ENCODE measurements at places on chromosomes 3 and 15.

DNA sequence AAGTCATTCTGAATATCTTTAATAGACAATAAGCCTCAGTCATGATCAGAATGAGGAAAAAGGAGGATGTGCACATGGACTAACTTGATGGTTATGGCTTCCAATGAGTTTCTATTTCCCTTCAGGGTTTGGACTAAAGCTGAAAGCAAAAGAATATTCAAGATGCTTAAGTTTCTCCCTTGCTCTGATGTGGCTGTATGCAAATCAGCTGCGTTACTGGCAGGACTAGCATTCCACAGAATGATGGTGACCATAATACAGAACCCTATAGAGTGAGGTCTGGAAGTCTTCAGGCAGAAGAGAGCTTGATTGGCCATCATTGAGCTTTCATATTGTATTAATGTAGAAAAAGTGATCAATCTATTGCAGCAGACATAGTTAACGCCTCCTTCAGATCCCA lies 466.0 kb downstream of the NLGN1 start:
- no peak for DNase-seq

DNA sequence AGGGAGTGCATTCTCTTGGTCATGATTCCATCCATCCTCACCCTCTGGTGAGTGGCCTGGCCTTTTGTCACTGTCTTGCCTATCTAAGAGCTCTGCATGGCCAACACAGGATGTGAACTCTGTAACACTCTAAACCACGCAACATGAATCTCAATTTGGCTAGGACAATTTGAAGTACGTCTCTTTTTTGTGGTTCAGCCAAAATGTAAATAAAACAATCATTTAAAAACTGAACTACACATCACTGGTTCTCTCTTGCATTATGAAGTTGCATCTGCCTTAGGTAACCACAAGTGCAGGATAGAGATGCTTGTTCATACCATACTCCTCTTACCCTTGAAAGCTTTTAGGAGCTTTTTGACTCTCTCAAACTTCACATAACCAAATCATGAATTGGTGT lies 27.3 kb downstream of the CCR3 start:
- no peak for DNase-seq

DNA sequence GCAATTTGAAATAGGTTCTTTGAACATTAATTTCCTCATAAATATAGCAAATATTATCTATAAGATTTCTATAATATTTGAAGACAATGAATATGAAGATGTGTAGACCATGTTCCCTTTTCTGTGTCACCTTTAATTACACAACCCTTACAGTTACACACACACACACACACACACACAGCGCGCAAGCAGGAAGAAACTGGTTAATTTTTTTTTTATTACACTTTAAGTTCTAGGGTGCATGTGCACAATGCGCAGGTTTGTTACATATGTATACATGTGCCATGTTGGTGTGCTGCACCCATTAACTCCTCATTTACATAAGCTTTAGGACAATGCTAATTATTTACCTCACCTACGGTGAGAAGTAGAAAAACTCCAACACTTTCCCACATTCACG lies 122.9 kb downstream of the TPRG1 start:
- no peak for DNase-seq

GRCh38 chr3:148748283-148748682 lies 50.6 kb downstream of the AGTR1 start:
- no peak for DNase-seq

DNA sequence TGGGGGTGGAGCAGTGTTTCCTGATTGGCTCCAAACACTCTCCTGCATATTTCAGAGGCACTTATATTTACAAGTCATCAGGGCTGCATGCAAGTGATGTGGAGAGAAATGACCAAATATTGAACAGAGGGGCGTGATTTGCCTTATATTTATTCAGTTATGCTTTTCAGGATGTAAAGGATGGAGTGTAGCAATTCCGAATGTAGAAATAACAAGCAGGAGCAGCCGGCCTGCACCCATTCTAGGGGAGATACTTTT lies 19.4 kb upstream of the SEMA5B start:
- no peak for DNase-seq

DNA sequence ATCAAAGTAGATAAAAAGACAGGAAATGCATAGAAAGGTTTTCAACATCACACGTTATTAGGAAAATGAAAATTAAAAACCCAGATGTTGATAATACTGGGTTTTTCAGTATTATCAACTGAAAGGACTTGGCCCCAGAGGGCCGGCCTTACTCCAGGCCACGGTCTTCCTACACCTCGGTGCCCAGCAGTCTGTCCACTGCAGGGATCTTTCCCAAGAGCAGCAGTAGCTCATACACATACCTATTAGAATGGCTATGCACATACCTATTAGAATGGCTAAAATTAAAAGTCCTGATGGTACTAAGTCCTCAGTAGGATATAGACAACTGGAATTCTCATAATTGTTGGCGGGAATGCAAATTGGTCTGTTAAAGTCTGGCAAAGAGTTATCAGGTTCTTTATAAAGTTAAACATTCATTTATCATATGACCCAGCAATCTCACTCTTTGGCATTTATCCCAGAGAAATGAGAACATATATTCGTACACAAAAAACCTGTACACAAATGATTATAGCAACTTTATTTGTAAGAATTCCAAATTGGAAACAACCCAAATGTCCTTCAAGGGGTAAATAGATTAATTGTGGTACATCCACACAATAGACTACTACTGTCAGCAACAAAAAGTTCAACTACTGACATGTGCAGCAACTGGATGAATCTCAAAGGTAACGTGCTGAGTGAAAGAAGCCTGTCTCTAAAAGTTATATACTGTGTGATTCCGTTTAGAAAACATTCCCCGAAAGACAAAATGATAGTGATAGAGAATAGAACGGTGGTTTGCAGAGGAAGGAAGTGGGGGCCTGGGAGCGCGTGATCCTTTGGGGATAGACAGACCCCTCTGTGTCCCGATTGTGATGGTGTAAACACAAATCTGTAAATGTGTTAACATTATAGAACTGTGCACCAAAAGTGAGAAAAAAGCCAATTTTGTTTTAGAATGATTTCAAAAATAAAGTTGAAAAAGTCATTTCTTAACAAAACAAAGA lies 62.3 kb downstream of the MCTP2 start:
- DNase-seq = no peak

Data from astrocyte of the cerebellum (primary cell).